ENCODE measurements at places on chromosomes 1 and 21.

GRCh38 chr21:44999972-45000636 is 60.3 kb downstream of the SLX9 start:
- DNase-seq: no peak

- no peak for DNase-seq
These were observed 22.8 kb upstream of the ELOA start for GRCh38 chr1:23720256-23720995.

GRCh38 chr1:165296205-165296604 is 60.3 kb downstream of the LMX1A start:
- DNase-seq: no peak

DNA sequence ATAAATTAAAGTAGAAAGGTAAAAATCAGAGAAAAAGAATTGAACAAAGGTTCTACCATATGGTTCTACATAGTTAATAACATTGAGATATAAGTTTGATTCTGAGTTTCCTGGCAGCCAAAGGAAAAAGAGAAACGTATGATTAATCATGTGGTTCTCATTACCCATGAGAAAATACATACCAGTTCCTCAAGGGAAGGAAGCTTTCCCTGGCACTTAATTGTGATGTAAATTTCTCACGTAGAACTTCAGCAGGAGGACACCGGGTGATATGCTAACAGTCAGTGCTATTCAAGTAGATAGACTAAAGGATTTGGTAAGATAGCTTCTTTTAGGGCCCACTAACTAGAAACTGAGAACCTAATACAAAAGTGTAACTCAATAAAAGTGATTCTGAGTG is 218.5 kb downstream of the NFIA start:
- no peak for DNase-seq

GRCh38 chr1:43272161-43272560 is 2.4 kb downstream of the TMEM125 start:
- no peak for DNase-seq

DNA sequence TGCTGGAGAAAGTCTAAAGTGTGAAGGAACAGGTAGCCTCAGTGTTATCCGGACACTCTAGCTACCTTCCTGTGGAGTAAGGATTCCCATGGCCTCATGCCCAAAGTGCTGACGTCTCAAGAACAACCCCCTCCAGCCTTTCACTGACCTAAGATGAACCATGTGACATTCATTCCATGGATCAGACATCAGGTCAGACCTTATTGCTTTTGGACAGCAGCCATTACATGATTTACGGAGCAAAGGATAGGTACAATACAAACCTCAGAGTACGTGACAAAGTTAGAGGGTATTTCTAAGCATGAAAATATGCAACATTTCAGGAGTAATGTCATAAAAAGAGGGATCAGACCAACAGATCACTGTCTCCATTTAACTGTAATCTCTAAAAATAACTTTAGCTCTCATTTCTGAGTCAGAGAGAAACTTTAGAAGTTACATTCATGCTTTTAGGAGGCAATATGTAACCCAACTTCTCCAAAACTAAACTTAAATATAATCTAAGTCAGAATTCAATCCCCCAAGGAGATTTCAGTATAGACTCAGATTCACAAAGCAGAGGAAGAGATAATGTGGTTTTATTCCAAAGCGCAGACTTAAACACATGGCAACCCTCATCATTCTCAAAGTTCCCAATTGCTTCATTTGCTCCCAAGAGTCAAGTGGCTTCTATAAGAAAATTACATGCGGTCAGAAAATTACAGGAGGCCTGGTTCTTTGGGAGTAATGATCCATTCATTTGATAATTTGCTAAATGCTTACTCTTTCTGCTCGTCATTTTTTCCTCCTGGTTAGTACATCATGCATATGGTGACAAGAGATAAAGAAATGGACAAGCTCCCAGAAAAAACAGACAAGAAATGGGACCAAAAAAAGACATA is 280.4 kb downstream of the SETD4 start:
- DNase-seq: no peak

GRCh38 chr1:247401310-247402119 is 14.5 kb upstream of the NLRP3 start:
- no peak for DNase-seq

DNA sequence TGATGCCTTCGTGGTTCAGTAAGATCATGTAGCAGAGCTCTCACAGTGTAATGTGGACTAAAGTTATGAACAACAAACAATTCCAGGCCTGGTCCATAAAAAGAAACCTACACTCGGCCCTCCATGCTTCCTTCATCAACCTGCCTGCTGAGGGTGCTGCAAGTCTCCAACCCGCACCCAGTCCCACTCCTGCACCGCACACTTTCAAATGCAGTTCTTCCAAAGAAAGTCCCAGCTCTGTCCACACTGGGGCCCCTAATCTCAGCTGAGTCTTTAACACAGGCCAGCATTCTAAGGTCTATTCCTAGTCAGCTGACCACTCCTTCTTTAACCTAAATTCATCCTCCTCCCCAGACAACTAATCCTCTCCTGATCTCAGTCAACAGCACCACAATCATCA is 71.5 kb upstream of the NR5A2 start:
- no peak for DNase-seq

- DNase-seq: no peak
These were observed 98.1 kb upstream of the GJB5 start for GRCh38 chr1:34656731-34657130.

DNA sequence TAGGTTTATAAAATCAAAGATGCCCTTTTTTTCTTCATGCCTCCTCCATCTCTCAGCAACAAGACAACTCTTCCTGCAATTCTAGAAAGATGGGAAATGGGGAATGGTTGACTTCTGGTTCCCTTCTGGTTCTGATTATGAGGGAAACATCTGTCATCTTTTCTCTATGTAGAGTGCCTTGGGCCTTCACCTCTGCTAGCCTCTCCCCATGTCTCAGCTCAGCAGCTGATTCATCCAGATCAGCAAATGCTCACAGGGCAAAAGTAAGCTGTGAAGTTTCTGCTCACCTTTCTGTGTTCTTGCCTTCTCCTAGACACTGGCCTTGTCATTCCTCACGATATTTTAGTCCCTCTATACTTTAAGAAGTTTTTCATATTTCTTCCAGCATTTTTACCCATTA is 17.8 kb upstream of the BECN2 start:
- DNase-seq: no peak

DNA sequence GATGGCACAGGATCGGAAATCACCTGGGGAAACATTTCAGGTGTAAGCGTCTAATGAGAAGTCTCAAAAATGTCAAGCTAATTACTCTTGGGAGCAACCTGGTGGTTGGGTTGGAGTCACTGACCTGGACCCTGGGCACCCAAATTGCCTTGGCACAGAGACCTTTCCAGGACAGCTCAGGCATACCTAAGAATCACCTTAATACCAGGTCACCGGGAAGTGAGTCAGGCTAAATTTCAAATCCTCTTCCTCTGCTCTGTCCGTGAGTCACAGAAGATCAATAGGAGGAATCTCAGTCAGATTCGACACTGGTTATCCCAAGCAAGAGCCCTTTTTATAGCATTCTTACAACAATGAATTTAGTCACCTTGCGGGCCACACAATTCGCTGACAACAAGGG is 179.6 kb upstream of the CAMK1G start:
- no peak for DNase-seq

- DNase-seq: no peak
These were observed 26.9 kb upstream of the GPR88 start for GRCh38 chr1:100511058-100511457.

- DNase-seq: no peak
These were observed 28.5 kb downstream of the WNT4 start for GRCh38 chr1:22114083-22115012.

DNA sequence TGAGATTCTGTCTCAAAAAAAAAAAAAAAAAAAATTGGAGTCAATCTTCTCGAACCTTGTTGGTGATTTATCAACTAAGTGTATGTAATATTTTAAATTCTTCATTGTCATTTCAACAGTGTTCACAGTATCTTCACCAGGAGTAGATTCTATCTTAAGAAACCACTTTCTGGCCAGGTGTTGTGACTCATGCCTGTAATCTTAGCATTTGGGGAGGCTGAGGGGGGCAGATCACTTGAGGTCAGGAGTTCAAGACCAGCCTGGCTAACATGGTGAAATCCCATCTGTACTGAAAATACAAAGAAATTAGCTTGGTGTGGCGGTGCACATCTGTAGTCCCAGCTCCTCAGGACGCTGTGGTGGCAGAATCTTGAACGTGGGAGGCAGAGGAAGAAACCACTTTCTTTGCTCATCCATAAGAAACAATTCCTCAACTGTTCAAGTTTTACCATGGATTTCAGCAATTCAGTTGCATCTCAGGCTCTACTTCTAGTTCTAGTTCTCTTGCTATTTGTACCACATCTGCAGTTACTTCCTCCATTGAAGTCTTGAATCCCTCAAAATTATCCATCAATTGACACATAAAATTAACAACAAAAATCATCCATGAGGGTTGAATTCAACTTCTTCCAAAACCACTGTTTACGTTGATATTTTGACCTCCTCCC is 30.4 kb upstream of the EYA3 start:
- DNase-seq: no peak

DNA sequence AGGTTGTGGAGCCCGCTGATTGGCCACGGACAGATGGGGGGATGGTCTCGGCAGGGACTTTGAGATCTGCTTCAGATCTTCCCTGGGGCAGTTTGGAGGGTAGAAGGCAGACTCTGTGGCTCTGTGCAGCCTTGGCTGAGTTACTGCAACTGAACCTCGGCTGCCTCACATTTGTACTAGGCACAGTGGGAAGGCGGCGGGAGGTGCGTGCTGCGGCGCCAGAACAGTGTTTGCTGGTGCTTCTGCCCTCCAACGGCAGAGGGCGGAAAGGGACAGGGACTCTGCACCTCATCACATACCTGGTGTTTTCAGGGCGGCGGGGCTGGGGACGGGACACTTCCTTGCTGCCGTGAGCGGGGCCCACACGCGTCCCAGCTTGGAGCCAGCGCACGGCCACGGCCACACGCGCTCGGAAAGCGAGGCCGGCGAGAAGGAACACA is 26.2 kb downstream of the SLC66A1 start:
- DNase-seq: no peak

- DNase-seq: no peak
These were observed 85.6 kb upstream of the ARHGEF16 start for GRCh38 chr1:3368711-3369445.

- no peak for DNase-seq
These were observed 713 bp upstream of the HMGCL start for GRCh38 chr1:23825762-23826522.

- DNase-seq: peak; percentile 46
These were observed at the start of gene MTARC2 for GRCh38 chr1:220748089-220748934. Gene MTARC2 (plus strand): TSS chr1:220748322. CDS start chr1:220748532, 210 bp downstream.

- no peak for DNase-seq
These were observed 87.6 kb downstream of the HMCN1 start for GRCh38 chr1:185821612-185822385.

DNA sequence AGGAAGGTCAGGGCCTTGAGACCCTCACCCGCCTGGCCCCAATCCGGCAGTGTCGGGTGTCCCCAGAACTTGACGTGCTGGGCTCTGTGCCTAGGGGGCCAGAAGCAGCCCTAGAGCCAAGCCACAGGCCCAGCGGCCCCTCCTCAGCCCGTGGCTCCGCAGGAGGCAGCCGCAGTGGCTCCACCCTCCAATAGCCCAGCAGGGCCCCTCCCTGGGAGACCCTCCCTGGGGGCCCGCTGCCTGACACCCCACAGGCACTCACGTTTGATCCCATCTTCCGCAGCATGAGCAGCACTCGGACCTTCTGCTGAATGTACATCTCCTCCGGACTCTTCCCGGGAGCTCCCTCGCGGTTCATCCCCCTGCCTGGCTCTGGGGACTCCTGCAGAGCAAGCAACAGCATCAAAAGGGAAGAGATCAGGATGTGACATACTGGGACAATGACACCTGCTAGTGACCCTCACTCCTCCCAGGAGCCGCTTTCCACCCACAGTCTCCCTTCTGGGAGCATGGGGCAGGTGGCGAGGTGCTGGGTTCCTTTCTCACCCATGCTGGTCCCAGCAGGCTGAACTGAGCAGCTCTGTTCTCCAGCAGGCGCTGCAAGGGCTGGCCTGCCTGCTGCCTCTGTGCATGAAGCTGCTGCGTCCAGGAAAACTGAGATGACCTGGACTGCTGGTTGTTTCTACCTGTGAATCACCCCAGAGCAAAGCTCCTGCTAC is 38.2 kb downstream of the CTNNBIP1 start:
- no peak for DNase-seq

DNA sequence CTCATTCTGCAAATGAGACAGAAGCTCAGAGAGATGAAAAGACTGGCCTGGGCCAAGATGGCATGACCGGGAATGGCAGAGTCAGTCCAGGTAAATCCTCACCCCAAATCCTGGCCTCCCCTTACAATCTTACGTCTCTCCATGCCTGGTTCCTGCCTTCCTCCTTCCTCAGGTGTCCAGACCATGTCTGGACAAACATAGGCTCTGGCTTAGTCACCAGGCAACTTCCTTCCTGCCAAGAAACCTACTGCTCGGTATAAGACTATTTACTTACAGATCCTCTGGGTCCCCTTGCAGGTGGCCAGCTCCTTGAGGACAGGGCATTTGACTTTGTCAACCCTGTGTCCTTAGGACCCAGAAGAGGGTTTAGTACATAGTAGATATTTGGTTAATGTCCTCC is 69.4 kb upstream of the ROR1 start:
- no peak for DNase-seq

- no peak for DNase-seq
These were observed 105.7 kb upstream of the TLR5 start for GRCh38 chr1:223248770-223249140.

- DNase-seq: no peak
These were observed 13.0 kb upstream of the GPR137B start for GRCh38 chr1:236129306-236129705.

DNA sequence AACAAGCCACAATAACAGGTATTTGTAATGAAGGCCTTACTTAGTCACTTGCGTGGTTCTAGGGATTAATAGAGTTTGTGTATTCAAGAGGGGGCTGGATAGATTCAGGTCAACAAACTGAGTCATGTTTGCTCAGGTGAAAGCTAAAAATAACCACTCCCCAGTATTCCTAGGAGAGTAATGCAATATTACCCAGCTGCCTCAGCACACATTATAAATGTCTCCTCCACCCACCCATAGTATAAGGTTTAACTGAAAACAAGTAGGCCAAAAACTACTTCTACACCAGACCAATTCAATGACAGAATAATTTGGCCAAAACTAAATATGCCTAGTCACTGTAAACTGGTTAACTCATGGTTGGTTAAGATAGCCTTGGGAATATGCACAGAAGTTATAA is 34.4 kb downstream of the WLS start:
- no peak for DNase-seq

- DNase-seq: no peak
These were observed 21.3 kb downstream of the GNAT2 start for GRCh38 chr1:109598156-109598555.

DNA sequence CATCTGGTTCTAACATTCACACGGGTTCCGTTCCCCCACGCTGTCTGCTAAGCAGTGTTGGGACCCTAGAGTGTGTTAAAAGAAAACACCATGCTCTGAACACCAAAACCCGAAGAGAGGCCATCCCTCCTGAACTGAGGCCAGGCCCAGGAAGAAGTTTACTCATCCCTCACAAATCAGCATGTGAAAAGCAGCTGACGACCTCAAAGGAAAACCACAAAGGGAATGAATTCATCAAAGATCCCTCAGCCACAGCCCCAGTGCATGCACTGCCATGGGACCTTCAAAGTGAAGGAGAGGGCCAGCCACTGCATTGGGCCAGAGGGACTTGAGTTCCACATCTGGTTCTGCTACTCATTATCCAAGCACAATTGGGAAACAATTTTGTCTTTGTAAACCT is 7.0 kb upstream of the PSEN2 start:
- peak; percentile 23 for DNase-seq

GRCh38 chr1:175023043-175023921 is at the start of gene MRPS14:
Gene MRPS14 (minus strand): TSS chr1:175023425. CDS start chr1:175023408, 17 bp downstream.
- peak; percentile 99 for DNase-seq

- no peak for DNase-seq
These were observed 147.9 kb downstream of the LRRC40 start for GRCh38 chr1:70057500-70057899.

- DNase-seq: no peak
These were observed 58.4 kb downstream of the KLHDC7A start for GRCh38 chr1:18539171-18539570.
